ENCODE measurements at places on chromosomes 3 and 15.

DNA sequence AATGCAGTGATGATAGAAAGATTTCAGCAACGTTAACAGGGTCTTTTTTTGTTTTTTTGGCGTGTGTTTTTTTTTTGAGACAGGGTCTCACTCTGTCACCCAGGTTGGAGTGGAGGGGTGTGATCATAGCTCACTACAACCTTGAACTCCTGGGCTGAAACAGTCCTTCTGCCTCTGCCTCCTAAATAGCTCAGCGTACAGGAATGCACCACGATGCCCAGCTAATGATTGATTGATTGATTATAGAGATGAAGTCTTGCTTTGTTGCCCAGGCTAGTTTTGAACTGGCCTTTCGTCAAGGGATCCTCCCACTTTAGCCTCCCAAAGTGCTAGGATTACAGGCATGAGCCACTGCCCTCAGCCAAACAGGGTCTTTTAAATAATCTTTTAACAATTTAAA is 7.0 kb downstream of the CHP1 start:
- no peak overlapping the region for H3K4me3 ChIP-seq
- no peaks in the 10 kb centered on the region for H3K36me3 ChIP-seq
- no peaks in the 10 kb centered on the region for H3K27me3 ChIP-seq
- no peaks in the 10 kb centered on the region for H3K4me1 ChIP-seq
- DNase-seq, result no peak
- no peak overlapping the region for H3K27ac ChIP-seq

GRCh38 chr3:70127192-70127591 is 127.7 kb downstream of the SAMMSON start:
- no peak for DNase-seq
- H3K4me3 ChIP-seq, result no peak overlapping the region
- no peaks in the 10 kb centered on the region for H3K27me3 ChIP-seq
- no peak overlapping the region for H3K27ac ChIP-seq
- no peaks in the 10 kb centered on the region for H3K4me1 ChIP-seq
- no peaks in the 10 kb centered on the region for H3K36me3 ChIP-seq

DNA sequence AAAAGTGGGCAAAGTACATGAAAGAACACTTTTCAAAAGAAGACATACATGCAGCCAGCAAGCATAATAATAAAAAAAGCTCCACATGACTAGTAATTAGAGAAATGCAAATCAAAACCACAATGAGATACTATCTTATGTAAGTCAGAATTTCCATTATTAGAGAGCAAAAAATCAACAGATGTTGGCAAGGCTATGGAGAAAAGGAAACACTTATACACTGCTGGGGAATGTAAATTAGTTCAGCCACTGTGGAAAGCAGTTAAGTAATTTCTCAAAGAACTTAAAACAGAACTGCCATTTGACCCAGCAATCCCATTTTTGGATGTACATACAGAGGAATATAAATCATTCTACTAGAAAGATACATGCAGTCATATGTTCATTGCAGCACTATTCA is 360.7 kb downstream of the NSUN3 start:
- no peaks in the 10 kb centered on the region for H3K27me3 ChIP-seq
- H3K4me1 ChIP-seq, result no peaks in the 10 kb centered on the region
- no peak overlapping the region for H3K27ac ChIP-seq
- H3K4me3 ChIP-seq, result no peak overlapping the region

GRCh38 chr3:87993566-87993965 is 65.2 kb downstream of the CGGBP1 start:
- no peak for DNase-seq
- no peaks in the 10 kb centered on the region for H3K36me3 ChIP-seq
- no peaks in the 10 kb centered on the region for H3K4me1 ChIP-seq

GRCh38 chr3:172513488-172513887 is 9.7 kb downstream of the TNFSF10 start:
- H3K27me3 ChIP-seq, result no peaks in the 10 kb centered on the region
- no peak for DNase-seq
- peak overlapping the region; percentile 59 for H3K27ac ChIP-seq
- H3K36me3 ChIP-seq, result peaks cover 30% of the 10 kb centered on the region

DNA sequence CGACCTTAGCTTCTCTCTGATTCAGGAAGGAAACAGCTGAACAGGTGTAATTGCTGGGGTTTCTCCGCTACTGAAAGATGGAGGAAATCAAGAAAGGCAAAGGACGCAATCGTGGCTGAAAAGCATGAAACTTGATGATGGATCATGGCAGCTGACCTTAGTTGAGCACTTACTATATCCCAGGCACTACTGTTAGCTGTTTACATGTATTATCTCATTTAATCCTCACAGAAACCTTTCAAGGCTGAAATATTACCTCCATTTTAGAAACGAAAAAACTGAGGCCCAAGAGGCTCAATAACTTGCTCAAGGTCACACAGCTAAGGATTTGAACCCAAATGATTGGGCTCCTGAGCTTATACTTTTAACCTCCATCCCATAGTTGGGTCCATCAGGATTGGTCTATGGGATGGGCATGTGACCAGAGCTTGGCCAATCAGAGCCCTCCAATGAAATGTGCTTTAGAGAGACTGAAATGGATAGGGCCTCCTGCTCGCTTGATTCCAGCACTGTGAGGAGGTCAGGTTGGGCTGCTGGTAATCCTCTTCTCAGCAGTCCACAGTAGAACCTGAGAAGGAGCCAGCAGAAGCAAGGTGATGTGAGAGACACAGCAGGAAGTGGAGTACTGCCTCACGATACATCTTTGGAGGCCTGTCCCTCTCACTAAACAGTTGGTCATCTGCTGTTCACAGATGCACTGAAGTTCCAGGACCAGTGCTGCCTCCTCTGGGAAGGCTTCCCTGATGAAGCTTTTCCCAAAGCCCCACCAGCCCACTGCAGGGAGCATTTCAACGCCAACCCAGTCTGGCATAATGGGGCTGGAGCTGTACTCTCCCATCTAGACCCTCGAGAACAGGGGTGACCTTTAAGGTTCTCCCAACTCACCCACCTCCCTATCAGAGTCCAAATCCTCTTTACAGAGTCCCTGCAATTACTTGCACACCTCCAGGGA is 10.4 kb downstream of the CLN6 start:
- H3K27me3 ChIP-seq, result no peaks in the 10 kb centered on the region
- no peaks in the 10 kb centered on the region for H3K36me3 ChIP-seq
- no peaks in the 10 kb centered on the region for H3K4me1 ChIP-seq
- DNase-seq, result no peak

- no peaks in the 10 kb centered on the region for H3K36me3 ChIP-seq
- H3K4me1 ChIP-seq, result no peaks in the 10 kb centered on the region
Measured at GRCh38 chr3:17466028-17466427, 276.4 kb downstream of the TBC1D5 start.

Data from effector memory CD4-positive, alpha-beta T cell (primary cell).